ENCODE measurements at places on chromosomes 13 and 19.

- no peak for DNase-seq
Measured at GRCh38 chr13:99892196-99892613, 79.4 kb downstream of the ZIC5 start.

- DNase-seq: no peak
Measured at GRCh38 chr13:73859841-73860240, 274.4 kb downstream of the KLF12 start.

DNA sequence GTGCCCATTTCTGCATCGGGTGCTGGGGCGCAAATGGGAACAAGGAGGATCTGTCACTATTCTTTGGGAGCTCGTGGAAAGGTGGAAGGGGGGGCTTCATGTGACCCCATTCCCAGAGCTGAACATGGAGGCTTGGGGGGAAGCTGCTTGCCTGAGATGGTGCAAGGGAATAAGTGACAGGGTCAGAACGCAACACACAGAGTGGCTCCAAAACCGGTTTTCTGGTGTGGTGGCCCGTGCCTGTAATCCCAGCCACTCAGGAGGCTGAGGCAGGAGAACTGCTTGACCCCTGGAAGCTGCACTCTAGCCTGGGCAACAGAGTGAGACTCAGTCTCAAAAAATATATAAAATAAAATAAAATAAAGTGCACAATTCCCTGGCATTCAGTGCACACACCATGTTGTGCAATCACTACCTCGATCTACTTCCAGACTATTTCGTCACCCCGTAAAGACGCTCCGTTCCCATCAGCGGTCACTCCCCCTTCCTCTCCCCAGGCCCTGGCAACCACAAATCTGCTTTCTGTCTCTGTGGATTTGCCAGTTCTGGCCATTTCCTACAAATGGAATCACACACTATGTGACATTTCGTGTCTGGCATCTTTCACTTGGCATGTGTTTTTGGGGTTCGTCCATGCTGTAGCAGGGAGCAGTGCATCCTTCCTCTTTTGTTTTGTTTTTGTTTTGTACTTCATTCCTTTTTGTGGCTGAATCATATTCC, 18.2 kb upstream of the COMP start:
- no peak for DNase-seq

GRCh38 chr13:112346173-112346898, 29.8 kb upstream of the SPACA7 start:
- peak; percentile 95 for DNase-seq

DNA sequence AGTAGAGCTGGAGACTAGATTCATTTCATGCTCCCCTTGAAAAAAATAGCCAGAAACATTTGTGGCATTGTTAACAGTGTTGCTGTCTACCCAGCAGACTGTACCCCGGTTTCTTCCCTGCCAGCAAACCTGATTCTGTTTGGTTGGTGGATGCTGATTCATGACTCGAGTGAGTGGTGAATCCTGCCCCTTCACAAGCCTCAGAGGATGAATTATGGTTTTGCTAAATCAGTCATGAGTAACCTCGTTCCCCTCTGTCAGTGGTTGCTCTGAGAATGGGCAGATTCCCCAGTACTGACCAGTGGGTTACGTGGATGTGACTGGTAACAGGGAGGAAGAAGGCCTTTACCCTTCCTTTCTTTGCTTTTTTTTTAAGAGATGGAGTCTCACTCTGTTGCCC, 10.1 kb downstream of the NLRP12 start:
- no peak for DNase-seq

DNA sequence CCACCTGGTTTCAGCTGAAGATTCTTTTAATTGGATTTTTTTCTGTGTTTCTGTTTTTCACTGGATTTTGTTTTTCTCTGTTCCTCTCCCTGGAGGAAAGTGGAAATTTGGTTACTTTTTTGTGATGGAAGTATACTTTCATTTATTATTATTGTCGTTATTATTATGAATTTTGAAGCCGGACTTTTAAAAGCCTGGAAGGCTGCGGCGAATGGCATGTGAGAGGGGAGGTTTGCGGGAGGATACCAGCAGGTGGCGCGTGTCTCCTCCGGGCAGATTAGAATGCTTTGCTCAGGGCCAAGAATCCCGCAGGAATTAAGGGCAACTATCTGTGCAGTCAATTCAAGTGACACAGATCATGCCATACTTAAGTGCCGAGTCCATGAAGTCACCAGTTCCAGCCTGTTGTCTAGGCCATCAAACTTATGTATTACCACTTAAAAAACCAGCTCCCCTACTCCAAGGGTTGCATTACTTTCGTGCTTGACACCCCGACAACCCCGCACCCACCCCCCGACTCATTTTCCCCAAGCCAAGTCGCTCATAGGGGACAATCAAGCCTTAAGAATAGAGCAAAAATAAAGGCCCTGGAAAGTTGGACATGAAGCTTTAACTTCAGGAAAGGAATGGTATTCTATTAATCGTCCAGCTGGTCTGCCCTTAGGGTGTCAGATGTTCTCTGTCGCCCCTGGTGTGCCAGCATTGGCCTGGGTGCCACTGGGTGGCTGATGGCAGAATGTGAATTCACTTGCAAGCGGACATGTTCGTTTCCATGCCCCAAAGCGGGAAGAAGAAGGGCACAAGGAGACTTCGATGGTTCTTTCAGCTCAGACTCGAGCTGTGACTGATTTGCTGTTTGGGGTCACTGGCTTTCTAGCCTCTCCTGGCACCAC, 1.3 kb upstream of the LRCH1 start:
- peak; percentile 70 for DNase-seq

GRCh38 chr19:5804516-5805461, at the start of gene NRTN:
TSS of gene NRTN (plus strand) at chr19:5805067. CDS start at chr19:5824166, 19,099 bp downstream.
- peak; percentile 77 for DNase-seq

- DNase-seq: peak; percentile 4
Measured at GRCh38 chr13:41054212-41054877, 7.0 kb upstream of the WBP4 start.

DNA sequence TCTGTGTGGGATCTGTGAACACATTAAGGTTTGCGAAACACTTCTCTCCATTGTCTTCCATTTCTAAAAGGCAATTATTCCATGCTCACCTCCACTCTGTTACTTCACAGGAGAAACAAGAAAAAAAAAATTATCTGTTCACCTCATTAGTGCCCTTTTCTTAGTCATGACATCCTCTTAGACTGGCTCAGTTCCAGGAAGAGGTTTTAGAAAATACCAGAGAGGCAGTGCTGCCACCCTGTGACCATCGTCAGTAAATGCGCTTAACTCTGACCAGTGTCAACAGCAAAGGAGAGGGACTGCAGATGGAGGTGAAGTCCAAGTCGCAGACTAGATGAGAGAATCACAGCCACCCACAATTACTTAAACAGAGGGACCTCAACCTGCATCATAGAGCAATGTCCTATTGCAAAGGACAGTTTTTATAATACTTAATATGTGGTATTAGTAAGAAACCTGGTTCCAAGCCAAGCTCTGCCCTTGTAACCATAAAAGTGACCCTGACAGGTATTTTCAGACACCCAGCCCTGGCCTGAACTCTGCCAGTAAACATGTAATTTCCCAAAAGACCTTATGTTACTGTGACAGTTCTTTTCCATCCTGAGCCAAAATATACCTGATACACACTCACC, 19.4 kb downstream of the CEACAM21 start:
- peak; percentile 66 for DNase-seq

DNA sequence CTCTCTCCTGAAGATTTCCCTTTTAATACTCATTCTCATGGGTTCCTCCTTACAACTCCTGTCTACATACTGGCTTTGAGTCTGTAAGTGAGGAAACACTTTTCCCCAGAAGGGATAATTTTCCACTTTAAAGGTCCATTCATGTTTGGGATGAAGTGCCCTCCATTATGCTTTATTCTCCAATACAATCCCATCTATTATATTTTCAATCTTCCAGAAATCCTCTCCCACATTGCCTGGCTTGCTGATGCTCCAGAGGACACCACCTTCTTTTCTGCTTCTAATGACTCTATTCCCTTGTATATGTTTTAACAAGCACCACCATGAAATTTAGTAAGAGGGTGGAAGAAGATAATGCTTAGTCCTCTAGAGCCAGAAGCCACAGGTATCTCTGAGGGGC, 92.7 kb upstream of the NBEA start:
- no peak for DNase-seq

GRCh38 chr13:40611004-40611403, 55.4 kb downstream of the FOXO1 start:
- DNase-seq: no peak

GRCh38 chr13:46321494-46322225, 65.4 kb downstream of the RUBCNL start:
- peak; percentile 65 for DNase-seq

- DNase-seq: no peak
Measured at GRCh38 chr13:23159205-23159759, 21.5 kb upstream of the SGCG start.

- DNase-seq: no peak
Measured at GRCh38 chr19:45294291-45295029, 28.2 kb downstream of the CKM start.

- no peak for DNase-seq
Measured at GRCh38 chr13:43335764-43336163, 312.4 kb downstream of the DNAJC15 start.

GRCh38 chr13:48761256-48761655, 107.5 kb downstream of the CYSLTR2 start:
- DNase-seq: no peak

- DNase-seq: no peak
Measured at GRCh38 chr13:100559886-100560285, 28.7 kb downstream of the GGACT start.

DNA sequence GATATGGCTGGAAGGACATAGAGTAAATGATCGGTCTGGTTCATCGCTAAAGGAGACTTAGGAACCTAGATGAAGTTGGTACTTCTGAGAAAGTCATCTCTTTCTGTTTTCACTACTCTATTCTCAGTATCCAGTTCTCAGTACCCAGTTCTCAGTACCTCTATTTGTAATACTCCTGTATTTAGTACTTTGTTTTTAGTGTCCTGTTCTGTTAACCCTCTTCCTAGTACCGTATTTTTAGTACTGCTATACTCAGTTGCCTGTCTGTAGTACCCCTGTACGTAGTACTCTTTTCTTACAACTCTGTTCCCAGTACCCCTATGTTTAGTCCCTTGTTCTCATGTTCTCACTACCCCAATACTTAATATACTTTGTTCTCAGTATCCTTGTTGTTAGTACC, 1.2 kb downstream of the RFXAP start:
- DNase-seq: no peak

GRCh38 chr19:11737964-11738745, 591 bp downstream of the ZNF823 start:
- peak; percentile 75 for DNase-seq

- DNase-seq: no peak
Measured at GRCh38 chr19:13430790-13431582, 75.3 kb downstream of the CACNA1A start.

DNA sequence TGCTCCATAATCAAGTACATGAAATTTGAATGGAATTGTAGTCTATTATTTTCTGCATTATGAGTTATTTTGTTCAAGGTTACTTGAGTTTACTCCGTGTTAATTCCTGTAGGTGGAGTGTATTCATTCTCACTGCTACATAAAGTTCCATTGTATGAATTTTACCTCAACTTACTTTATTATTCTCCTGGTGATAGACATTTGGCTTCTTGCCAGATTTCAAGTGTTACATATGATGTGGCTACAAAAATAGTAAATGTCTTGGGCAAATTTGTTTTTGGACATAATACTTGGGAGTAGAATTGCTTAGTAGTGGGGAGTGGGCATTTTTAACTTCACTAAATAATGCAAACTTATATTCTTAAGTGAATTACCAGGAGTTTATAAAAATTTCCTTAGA, 328.9 kb downstream of the SHISA2 start:
- DNase-seq: no peak

DNA sequence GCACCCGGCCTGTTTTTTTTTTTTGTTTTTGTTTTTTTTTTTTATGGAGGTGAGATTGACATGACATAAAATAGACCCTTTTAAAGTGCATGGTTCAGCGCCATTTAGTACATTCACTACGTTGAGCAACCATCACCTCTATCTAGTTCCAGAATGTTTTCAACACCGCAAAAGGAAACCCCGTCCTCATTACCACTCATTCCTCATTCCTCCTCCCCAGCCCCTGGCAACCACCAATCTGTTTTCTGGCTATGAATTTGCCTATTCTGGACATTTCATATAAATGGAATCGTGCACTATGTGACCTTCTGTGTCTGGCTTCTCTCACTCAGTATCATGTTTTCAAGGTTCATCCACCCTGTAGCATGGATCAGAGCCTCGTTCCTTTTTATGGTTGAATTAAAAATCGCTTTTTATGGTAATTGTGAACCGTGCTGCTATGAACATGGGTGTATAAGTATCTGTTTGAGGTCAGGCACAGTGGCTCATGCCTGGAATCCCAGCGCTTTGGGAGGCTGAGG, 9.9 kb upstream of the ADGRE5 start:
- no peak for DNase-seq

GRCh38 chr13:60562096-60562780, 165.2 kb downstream of the TDRD3 start:
- no peak for DNase-seq

GRCh38 chr13:106795847-106796246, 227.9 kb upstream of the ARGLU1 start:
- no peak for DNase-seq

DNA sequence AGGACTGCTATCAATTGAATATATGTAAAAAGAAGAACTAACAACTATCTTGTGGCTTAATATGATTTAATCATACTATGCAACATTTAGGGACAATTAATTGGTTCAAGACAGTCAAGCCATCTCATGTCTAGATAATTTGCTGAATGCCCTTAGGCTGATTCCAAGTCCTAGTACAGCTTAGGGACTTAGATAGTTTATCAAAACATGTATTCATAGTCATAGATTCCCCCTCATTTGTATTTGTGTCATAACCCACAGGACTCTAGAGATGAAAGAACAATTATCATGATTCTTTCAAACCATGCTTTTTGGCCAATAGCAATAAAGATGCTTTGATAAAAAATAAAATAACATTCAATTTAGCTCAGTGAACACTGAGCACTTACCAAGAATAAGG, 607.6 kb downstream of the SLITRK1 start:
- no peak for DNase-seq

DNA sequence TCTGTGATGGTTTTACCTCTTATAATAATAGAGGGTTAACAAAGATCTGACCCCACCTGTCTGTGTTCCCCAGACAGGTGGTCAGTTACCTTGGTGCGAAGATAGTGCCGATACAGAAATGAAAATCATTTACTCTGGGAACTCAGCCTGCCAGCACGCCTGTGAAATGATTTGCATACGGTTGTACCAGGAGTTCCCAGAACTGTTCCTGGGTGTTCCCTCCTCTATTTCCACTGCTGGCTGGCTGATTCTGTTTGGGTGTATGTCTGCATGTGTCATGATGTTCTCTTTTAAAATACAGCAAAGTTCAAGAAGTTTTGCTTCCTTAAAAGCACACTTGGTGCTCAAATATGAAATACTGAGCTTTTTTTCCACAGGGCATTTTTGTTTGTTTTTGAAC, 527.1 kb downstream of the FGF9 start:
- no peak for DNase-seq

GRCh38 chr13:24351423-24351822, 42.0 kb downstream of the C1QTNF9 start:
- DNase-seq: no peak

DNA sequence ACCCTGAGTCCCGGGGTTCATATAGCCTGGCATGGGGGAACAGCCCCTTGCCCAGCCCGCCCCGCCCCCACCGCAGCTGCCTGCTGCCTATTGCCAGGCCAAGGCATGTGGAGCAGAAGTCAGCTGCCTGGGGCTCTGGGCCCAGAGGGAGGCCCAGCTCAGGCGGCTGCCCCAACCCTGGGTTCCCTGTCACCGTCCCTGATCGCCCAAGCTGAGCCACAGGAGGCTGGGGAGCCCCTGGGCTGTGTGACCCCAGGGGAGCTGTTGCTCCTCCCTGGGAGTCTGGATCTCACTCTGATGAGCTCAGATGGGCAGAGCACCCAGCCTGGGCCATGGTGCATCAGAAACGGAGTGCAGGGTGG, 1.4 kb downstream of the PLIN4 start:
- DNase-seq: no peak

GRCh38 chr13:23631311-23632047, 61.3 kb downstream of the TNFRSF19 start:
- no peak for DNase-seq
